ENCODE measurements at places on chromosomes 11 and 22.

- no peak for DNase-seq
Measured at GRCh38 chr11:124674571-124674970, 867 bp downstream of the SPA17 start.

GRCh38 chr11:63843041-63843440, 4.1 kb downstream of the MARK2 start:
- no peak for DNase-seq

DNA sequence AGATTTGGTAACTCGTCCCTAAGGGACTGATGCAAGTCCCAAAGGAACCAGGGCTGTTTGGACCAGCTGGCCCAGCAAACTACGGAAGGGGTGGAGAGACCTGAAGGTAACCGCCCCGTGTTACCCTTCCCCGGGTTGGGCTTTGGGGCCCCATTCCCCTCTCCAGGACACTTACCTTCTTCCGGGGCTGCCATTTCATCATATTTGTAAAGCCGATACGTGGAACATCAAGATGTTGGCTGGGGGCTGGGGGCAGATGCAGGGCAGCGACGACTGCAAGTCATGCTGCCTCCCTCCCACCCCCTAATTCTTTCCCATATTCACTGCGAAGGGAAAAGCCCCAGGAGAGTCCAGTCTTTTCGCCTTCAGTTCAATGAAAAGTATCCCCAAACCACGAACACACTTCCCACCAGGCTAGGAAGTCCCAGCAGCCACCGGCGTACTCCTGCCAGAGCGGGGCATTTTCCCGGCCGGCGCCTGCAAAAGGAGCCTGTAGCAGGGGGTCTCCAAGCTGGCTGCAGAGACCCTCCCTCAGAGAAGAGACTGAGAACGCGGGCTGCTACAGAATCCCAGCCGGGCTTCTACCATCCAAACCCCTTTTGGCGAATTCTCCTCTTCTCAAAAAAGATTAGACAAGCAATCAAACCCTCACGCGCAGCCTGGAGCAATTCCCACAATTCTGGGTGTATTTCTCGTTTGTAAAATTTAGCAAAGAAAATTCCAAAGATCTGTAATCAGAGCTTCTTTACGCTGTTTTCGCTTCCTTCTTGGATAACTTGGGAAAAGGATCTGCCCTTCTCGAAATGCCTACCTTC, 236.7 kb downstream of the TTC28 start:
- DNase-seq = no peak

GRCh38 chr11:102007567-102008437, 39.4 kb upstream of the CFAP300 start:
- peak; percentile 64 for DNase-seq

- no peak for DNase-seq
Measured at GRCh38 chr22:23062616-23063538, 7.4 kb upstream of the GNAZ start.

- DNase-seq = no peak
Measured at GRCh38 chr11:23953951-23954710, 542.7 kb upstream of the LUZP2 start.

DNA sequence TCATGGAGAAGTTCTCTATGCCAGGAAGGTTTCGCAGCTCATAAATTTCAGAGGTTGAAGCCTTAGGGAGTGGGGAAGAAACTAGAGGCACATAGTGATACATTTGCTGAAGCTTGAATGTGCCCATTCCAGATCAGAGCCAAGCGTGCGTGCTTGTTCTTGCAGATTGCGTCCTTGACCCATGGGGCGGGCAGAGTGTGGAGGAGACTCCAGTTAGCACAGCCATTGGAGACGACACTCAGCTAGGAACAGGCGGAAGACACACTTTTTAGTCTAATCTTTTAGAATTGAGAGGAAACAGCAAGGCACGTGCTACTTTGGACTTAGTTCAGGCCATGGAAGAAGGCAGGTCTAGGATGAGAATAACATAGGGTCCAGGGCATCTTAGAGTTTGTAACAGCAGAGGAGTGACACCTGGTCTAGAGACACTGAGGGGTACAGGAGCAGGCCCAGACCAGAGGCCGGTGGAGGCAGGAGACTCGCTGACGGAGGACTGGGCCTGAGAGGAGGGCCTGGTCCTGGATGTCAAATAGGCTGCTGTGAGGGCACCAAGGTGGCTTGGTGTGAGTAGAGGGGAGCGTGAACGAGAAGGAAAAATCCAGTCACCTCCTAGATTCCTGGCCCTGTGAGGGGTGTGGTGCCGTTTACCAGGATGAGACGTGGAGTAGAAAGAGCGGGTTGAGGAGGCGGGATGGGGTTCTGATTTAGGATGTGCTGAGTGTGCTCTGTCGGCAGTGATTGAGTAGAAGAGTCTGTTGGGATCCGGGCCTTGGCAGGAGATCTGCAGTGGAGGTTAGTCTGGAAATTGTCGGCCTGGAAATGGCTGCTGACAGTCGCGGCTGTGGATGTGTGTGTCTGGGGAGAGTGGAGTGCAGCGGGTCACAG, 154.7 kb downstream of the TBC1D22A start:
- DNase-seq = no peak

GRCh38 chr11:121688055-121688491, 235.3 kb upstream of the SORL1-AS1 start:
- no peak for DNase-seq

DNA sequence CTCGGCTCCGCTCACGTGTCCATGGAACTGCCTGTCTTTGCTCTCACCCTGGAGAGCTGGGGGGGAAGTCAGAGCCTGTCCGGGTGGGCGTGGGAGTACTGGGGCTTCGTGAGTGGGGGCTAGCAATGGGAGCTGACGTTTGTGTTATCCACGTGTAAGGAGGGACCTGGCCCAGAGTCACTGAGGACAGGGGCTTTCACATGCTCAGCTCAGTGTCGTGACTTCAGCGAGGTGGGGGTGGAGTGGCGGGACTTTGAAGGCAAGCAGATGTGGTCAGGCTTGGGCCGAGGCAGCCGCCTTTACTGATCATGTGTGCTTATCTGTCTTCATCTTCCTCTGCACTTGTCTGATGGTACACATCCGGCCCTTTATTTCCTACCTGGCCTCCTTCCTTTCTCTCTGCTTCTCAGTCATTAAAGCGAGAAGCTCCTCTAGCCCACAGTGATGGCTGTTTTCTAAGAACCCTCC, 113.1 kb upstream of the NNMT start:
- DNase-seq = no peak

DNA sequence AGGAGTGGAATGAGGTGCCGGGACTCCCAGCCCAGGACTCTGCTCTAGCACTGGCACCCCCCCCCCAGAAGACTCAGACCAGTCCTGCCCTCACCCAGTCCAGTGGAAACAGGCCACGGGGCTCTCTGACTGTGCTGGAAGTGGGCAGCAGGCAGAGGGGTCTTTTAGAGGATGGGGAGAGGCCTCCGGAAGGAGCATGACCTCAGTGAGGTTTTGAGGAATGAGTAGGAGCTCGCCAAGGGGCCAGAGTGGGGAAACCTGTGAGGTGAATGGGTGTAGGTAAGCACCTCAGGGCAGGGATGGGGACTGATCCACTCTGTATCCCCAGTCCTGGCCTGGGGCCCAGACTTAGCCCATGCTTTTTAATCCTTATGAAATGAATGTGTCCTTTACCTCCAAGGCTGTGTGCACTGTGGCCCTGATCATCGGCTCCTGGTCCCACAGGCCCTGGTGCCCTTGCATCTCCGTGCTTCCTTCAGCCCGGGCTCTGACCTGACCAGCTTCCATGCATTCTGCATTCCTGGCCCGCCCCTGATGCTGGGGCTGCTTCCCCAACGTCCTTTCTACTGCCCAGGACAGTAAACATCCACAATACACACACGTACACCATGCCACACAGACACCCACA, 24.4 kb upstream of the RFPL3 start:
- DNase-seq = no peak

DNA sequence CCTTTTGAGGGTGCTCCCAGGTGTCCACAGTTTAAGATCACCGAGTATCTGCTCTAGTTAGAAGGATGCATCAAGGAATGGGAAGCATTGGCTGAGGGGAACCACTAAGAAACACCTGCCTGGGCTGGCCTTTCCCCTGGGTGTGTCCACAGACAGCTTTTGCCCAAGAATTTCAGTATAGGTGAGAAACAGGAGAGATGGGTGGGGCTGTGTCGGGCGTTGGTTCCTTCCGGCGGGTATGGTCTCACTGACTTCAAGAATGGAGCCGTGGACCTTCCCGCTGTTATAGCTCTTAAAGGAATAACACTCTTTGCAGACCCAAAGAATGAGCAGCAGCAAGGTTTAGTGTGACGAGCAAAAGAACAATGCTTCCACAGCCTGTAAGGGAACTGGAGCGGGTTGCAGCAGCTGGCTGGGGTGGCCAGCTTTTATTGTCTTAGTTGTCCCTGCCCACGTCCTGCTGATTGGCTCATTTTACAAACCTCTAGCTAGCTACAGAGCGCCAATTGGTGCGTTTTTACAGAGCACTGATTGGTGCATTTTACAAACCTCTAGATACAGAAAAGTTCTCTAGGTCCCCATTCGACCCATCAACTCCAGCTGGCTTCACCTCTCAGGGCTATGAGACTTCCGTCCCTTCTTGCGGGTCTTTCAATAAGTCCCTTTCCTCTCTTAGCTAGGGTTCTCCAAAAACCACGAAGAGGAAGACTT, 2.4 kb downstream of the FADS1 start:
- peak; percentile 90 for DNase-seq

- DNase-seq = no peak
Measured at GRCh38 chr22:19289475-19290161, 1.9 kb downstream of the CLTCL1 start.

- no peak for DNase-seq
Measured at GRCh38 chr11:96090711-96091110, 166.8 kb upstream of the MTMR2 start.

DNA sequence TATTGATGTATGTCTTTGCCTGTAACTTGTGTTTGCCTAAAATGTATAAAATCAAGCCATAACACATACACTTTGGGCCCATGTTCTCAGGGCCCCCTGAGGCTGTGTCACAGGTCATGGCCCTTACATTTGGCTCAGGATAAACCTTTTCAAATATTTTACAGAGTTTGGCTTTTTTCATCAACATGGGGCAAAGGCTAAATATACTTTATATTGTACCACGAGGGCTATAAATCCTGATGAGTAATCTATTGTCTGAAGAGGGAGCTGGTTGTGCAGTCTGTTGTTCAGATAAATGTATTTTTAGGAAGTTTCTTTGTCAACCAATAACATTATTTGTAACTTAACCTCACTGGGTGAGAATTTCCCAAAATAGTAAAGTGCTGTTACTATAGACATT, 404.6 kb upstream of the DDI1 start:
- no peak for DNase-seq

- no peak for DNase-seq
Measured at GRCh38 chr22:26842103-26842502, 184.7 kb downstream of the MIAT start.

DNA sequence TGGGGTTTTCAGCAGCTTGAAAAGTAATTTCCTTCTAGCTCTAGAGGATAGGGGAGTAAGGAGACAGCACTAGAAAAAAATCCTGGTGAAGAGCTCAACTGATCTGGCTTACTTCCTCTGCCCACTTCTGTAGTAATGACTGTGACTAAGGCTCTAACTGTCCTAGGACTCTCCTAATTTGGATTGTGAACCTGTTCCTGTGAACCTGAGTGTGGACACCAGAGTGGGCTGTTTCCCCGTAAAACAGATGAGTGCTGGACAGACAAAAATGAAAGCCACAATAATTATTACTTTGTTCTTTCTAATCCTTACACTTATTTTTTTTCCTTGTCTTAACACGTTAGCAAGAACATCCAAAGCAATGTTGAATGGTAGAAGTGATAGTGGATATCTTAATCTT, 154.1 kb downstream of the AASDHPPT start:
- DNase-seq = peak; percentile 6

- no peak for DNase-seq
Measured at GRCh38 chr11:117997823-117998579, 11.8 kb downstream of the IL10RA start.

DNA sequence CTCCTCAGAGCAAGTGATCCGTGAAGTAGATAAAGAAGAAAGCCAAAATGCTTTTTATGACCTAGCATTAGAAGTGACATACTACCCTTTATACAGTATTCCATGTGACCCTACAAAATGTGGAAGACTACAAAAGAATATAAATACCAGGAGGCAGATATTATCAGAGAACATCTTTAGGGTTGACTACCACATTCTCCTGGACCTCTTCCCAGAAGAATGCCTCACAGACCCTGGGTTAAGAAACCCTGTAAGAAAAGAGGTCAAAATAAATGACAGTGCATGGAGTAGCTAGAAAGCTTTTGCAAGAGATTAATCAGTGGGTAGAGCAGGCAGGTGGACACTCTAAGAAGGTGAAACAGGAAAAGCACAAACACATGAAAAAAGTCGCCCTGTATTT, 69.2 kb downstream of the FANCF start:
- no peak for DNase-seq

GRCh38 chr11:85582111-85582510, 45.0 kb downstream of the DLG2 start:
- DNase-seq = no peak

GRCh38 chr11:89436071-89436470, 55.1 kb downstream of the NOX4 start:
- DNase-seq = no peak

- peak; percentile 94 for DNase-seq
Measured at GRCh38 chr11:66720223-66720898, 8.7 kb downstream of the SPTBN2 start.

- DNase-seq = no peak
Measured at GRCh38 chr11:12130180-12130980, 20.0 kb downstream of the MICAL2 start.

DNA sequence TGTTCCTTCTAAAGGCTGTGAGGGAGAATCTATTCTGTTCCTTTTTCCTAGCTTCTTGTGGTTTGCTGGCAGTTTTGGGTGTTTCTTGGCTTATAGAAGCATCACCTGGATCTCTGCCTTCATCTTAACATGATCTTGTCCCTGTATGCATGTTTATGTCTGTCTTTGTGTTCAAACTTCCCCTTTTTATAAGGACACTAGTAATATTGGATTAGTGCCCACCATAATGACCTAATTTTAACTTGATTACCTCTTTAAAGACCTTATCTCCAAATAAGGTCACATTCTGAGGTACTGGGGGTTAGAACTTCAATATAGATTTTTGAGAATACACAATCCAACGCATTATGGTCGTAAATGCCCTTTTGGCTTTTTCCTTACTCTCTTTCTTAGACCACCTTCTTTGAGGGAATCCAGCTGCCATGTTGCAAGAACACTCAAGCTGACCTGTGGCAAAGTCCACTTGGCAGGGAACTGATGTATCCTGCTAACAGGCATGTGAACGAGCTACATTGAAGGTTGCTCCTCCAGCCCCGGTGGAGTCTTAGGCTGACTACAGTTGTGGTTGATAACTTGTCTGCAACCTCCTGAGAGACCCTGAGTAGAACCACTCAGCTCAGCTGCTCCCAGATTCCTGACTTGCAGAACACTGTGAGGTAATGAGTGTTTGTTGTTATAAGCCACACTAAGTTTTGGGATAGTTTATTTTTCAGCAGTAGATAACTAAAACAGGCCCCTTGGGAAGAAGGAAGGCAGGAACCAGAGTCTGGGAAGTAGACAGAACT, 127.1 kb upstream of the OR9Q1 start:
- DNase-seq = no peak

GRCh38 chr22:48337957-48338792, 1489.5 kb downstream of the BRD1 start:
- DNase-seq = no peak

GRCh38 chr11:17514476-17514875, 29.7 kb downstream of the USH1C start:
- DNase-seq = no peak

- DNase-seq = peak; percentile 77
Measured at GRCh38 chr11:83827940-83828554, 541.9 kb upstream of the CCDC90B start.

Measured in NCI-H1417 (cell line).